ENCODE measurements at places on chromosomes 3 and 15.

DNA sequence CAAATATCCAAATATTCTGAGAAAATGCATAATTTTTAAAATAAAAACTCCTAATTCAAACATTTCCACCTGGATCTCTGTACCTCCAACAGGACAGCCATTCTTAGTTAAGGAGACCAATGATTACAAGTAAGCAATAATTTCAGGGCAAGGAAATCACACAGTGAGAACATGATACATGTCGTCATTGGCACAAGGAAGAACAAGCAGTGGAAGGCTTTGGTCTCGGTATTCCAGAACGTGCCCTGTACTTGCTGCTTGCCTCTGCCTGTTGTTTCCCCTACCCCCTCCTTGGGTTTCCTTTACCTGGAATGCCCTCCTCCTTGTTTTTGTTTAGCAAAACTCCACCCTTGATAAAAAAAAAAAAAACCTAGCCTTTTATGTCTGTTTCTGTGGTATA is 72.8 kb downstream of the PPM1L start:
- no peak for DNase-seq

DNA sequence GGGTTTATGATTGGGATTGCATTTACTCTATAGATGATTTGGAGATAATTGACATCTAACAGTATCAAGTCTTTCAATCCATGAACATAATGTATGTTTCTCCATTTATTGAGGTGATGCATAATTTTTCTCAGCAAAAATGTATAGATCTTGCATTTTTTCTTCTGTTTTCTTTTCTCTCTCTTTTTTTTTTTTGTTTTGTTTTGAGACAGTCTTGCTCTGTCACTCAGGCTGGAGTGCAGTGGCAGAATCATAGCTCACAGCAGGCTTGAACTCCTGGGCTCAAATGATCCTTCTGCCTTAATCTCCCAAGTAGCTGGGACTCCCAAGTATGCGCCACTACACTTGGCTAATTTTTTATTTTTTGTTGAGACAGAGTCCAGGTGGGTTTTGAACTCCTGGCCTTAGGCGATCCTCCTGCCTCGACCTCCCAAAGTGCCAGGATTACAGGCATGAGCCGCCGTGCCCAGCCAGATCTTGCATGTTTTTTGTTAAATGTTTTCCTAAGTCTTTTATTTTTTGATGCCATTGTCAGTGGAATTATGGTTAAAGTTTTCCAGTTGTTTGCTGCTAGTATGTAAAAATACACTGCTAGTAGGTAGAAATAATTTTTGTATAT is 3.1 kb downstream of the LMLN start:
- DNase-seq: no peak

DNA sequence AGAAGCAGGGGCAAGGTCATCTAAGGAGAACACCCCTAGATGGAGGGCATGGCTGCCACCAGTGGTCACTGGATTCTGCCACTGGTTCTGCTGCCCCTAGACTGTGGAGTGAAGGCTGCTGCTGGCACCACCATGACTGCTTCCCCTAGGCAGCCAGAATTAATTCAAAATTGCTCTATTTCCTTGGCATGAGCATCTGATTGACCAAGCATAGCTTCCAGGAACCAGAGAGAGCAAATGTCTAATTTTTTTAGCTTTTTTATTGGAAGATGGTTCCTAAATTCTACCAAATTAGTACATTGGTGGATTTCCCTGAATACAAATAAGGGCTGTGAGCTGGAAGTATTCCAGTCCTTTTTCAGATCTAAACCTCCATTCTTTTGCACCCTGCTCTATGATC is 270.2 kb upstream of the GBE1 start:
- DNase-seq: no peak

DNA sequence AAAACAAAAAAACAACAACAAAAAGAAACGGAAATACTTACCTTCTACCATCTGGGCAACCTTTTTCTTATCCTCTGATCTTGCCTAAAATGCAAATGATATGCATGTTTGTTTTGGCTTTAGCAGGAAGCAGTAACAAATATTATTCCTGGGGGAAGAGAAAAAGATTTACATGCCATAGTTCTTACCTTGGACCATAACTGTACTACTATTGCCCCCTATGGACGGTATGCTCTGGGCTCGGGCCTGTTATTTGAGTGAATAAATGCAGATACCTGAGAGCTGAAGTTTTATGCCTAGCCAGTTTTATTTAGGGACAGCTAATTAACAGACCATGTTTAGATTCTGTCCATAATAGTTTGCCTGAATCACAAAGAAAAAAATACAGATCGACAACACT is 12.6 kb upstream of the STARD5 start:
- DNase-seq: no peak
